ENCODE measurements at places on chromosomes 12 and 14. TPM values are rescaled to one million over a fixed set of nuclear protein-coding genes. Genes with fewer than 3 reads are reported as not detected.
A peak's percentile ranks its signal among the peaks of the same experiment; 100 is the strongest.

SLC16A7 gene
- 44.2 TPM for total RNA-seq

DDX23 gene
- 62.4 TPM for total RNA-seq

DCN gene
- 586 TPM for total RNA-seq

SSPN gene
- 9.8 TPM for total RNA-seq

CCDC92 gene
- total RNA-seq = 7.7 TPM

ALDH1L2 gene
- 35.7 TPM for total RNA-seq

DNA sequence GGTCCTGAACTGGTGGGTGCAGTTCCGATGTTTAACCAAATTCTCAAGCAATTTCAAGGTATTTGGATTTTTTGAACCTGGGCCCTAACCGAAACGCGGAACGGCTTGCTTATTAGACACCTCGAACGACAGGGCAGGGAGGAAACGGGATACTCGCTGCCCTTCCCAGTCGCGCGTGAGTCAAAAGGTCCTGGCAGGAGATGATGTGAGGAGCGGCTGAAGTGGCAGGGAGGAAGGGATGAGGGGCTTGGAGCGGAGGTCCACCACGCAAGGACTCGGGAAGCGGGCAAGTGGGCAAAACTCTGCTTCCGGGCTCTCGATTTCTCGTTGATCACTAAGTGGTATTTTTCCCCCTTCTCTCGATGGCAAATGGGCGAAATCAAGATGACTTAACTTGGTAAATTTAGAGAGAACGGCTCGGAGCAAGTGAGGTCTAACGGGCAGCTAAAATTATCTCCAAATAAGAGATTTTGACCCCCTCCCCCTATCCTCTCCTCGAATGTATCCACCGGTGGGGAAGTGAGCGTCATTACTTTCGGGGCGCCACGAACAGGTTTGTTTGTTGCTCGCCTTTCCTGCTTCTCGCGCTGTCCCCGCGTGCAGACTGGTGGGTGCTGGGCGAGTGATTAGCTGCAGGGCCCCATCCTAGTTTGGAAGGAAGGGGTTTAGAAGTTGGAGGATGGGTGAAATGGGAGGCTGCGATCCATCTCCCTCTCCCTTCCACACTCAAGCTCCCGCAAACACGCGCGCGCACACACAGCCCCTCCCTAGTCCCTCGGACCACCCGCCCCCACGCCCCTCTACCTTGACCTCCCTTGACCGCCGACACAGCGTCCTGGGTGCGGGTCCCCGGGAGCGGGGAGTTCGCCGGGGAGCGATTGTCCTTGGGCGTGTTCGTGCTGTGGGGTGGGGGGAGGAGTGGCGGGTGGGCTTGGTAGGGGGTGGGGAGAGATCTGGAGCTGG is 986 bp upstream of the NTF3 start:
- no peak for DNase-seq

DNA sequence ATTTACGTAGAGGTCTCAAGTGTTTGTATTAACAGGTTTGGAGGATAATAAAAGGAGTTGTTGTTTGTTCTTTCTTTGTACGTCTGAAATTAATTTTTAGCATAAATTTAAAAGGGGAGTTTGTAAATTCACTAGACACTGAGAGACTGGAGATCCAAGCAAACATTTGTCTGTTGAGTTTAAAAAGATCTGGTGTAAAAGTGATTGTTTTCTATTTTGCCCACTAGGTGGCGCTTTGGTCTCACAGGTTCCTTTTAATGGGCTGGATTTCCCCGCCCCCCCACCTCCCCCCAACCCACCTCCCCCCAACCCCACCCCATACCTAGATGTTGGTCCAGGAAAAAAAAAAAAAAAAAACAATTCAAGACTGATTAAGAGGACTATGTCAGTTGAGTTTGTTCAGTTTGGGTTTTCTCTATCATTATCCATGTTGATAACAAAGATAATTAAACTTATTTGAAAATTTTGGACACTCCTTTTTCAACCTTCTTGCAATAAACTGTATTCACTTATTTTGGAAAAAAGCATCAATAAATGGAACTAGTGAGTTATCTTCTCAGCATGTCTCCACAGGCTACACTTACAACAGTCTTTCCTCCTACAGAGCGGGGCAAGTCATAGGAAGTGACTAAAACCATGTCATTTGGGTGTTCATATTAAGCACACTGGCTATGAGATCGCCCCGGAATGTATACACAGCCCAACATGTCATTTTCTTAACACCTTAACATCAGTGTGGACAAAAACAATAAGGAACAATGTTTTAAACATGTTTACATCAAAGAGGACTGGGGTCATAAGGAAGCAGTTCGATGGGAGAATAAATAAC is 841.1 kb downstream of the NRXN3 start:
- DNase-seq = peak; percentile 75

- DNase-seq = peak; percentile 34
Observed at GRCh38 chr12:42981379-42981778, 391.8 kb upstream of the PRICKLE1 start.

DNA sequence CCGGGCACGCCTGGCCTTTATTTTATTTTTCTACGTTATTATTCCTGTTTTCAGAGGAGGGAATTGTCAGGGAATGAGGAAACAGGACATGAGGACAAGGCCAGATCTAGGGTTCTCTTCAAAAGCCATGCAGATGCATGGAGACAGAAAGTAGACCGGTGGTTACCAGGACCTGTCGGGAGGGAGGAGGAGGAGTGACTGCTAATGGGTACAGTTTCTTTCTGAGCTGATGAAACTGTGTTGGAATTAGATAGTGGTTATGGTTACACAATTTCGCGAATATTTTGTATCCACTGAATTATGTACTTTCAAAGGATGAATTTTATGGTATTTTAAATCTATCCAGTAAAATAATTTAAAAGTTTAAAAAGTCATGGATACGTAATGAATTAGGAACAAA is 11.3 kb downstream of the ZNF839 start:
- DNase-seq = no peak

- no peak for DNase-seq
Observed at GRCh38 chr12:20807192-20808080, 3.1 kb upstream of the SLCO1B3 start.
